ENCODE measurements at places on chromosomes 11 and 22.

DNA sequence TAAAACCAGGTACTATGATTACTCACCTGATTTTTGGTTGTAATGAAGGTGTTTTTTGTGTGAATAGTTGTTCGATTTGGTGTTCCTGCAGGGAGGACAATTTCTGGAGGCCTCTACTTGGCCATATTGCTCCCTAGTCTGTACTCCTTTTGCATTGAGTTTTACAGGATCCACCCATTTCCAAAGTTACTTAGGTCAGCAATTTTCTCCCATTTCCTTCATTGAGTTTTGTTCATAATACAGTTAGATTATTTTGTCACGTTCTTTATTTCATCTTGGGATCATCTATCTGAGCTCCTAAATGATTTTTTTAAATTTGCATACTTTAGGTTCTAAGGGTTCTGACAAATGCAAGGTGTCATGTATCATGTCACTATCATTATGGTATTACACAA is 20.1 kb upstream of the AQP11 start:
- no peak for ATAC-seq

- ATAC-seq = no peak
Observed at GRCh38 chr11:67448220-67448609, 4.3 kb downstream of the GPR152 start.

GRCh38 chr11:86900162-86900561 is 55.0 kb downstream of the FZD4 start:
- no peak for ATAC-seq

DNA sequence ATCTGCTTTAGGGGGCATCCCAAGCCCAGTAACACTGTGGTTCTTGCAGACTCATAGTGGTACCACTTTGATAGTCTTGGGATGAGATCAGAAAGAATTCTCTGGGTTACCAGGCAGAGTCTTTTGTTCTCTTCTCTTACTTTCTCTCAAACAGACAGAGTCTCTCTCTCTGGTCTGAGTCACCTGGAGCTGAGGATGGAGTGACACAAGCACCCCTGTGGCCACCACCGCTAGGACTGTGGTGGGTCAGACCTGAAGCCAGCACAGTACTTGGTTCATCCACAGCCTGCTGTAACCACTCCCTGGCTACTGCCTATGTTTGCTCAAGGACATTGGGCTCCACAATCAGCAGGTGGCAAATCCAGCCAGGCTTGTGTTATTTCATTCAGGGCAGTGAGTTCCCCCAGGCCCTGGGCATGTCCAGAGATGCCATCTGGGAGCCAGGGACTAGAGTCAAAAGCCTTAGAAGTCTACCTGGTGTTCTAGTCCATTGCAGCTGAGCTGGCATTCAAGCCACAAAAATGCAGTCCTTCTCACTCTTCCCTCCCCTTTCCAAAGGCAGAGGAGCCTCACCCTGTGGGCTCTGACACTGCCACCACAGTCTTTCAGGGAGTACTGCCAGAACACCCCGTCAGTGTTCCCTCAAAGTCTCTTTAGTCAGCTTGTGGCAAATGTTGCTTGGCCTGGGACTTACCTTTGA is 29.9 kb downstream of the ENDOD1 start:
- no peak for ATAC-seq

DNA sequence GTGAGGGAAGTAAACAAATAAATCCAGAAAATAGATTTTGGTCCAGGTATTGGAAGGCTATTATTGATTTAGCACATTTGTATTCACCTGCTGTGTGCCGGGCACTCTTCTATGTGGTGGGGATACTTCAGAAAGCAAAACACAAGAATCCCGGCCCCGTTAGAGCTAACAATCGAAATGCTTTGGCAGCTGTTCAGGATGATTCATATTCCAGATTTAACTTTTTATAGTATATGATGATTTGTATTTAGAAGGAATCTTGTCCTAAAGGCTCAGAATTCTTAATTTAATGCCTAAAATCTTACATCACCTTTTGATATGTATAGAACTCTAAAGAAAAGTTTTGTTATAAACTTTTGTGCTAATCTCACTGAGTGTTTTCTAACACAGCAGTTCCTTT is 28.0 kb downstream of the ZC3H12C start:
- ATAC-seq = peak; percentile 87

DNA sequence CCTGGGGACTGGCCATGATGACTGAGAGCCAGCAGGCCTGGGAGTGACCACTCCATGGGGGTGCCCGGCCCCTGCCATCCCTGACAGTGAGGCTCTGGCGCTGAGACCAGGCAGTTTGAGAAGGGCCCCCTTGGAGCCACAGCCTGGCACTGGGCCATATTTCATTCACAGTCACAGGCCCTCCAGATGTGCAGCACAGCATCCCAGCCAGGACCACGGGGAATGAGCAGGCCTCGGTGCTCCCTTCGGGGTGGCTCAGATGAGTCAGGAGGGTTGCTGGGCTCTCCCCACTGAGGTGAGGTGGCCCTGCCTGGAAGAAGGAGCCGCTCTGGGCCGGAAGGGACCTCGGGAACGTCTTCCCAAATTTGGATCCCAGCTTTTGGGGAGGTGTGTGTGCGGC is 53.0 kb downstream of the GRAMD4 start:
- ATAC-seq = no peak

DNA sequence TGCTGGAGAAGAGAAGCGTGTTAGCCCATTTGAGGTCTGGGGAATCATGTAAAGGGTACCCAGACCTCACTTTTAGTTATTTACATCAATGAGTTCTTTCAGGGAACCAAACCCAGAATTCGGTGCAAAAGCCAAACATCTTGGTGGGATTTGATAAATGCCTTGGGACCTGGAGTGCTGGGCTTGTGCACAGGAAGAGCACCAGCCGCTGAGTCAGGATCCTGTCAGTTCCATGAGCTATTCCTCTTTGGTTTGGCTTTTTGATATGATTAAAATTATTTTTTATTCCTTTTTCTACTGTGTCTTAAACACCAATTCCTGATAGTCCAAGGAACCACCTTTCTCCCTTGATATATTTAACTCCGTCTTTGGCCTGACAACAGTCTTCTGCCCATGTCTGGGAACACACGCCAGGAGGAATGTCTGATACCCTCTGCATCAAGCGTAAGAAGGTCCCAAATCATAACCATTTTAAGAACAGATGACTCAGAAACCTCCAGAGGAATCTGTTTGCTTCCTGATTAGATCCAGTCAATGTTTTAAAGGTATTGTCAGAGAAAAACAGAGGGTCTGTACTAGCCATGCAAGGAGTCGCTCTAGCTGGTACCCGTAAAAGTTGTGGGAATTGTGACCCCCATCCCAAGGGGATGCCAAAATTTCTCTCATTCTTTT is 65.2 kb downstream of the ALX4 start:
- ATAC-seq = peak; percentile 81

DNA sequence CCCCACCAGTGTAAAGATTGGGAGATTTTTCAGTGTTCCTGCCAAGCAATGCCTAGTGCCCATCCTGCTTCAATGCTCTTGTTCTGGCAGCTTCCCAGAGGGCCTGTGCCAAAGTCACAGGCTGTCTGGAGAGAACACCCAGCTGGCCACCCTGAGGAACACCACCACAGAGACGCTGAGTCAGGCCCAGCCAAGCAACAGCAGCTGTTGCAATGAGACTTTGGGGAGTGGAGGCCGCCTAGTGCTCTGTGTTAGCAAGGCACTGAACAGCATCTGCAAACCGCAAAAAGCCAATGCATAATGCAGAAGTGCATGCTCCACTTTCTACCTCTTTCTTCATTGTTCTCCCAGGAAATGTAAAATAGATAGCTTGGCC is 168.1 kb downstream of the NXPE2 start:
- ATAC-seq = no peak

- peak; percentile 75 for ATAC-seq
Observed at GRCh38 chr11:13761716-13762115, 93.2 kb downstream of the FAR1 start.

- peak; percentile 58 for ATAC-seq
Observed at GRCh38 chr22:27489178-27489675, 312.3 kb downstream of the MN1 start.

DNA sequence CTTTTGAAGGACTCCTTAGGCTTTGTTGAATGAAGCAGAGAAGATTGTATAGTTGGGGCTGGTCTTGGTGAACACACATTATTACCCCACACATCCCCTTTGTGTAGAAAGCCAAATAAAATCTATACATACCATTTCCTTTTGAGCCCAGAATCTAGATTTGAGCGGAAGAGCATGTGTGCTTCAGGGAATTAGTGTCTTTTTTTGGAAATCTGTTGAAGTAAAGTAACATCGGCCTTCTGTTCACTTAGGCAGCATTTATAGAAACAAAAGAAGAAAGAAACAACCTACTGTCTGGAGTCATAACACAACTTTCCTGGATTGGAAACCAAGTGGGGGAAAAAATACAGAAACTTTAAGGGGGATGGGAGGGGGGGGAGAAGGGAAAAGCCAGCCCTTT is 37.9 kb upstream of the TTC12 start:
- ATAC-seq = no peak

DNA sequence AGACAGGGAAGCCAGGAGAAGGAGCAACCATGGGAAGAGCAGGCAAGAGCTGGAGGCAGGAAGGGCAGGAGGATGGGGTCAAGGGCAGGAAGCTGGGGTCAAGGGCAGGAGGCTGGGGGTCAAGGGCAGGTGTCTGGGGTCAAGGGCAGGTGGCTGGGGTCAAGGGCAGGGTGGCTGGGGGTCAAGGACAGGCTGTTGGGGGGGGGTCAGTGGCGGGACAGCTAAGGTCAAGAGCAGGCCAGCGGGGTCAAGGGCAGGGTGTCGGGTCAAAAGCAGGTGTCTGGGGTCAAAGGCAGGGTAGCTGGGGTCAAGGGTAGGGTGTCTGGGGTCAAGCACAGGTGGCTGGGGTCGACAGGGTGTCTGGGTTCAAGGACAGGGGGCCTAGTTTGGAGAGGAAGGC is 24.2 kb downstream of the CPT1A start:
- ATAC-seq = no peak

DNA sequence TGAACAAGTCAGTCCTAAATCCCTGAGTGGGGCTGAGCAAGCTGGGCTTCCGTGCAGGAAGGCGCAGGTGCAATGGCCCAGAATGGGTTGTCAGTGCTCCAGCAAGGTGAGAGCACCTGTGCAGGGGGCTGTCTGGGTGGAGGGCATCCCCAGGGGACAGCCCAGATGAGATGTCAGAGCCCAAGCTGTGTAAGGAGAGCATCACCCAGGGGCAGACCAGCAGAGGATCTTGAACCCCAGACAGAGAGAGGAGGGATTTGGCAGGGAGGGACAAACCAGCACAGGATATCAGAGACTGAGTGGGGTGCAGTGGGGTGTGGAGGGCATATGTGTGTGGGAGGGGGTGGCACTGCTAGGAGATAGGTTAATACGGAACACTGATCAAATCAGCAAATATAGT is 114.9 kb upstream of the TMEM45B start:
- ATAC-seq = no peak

DNA sequence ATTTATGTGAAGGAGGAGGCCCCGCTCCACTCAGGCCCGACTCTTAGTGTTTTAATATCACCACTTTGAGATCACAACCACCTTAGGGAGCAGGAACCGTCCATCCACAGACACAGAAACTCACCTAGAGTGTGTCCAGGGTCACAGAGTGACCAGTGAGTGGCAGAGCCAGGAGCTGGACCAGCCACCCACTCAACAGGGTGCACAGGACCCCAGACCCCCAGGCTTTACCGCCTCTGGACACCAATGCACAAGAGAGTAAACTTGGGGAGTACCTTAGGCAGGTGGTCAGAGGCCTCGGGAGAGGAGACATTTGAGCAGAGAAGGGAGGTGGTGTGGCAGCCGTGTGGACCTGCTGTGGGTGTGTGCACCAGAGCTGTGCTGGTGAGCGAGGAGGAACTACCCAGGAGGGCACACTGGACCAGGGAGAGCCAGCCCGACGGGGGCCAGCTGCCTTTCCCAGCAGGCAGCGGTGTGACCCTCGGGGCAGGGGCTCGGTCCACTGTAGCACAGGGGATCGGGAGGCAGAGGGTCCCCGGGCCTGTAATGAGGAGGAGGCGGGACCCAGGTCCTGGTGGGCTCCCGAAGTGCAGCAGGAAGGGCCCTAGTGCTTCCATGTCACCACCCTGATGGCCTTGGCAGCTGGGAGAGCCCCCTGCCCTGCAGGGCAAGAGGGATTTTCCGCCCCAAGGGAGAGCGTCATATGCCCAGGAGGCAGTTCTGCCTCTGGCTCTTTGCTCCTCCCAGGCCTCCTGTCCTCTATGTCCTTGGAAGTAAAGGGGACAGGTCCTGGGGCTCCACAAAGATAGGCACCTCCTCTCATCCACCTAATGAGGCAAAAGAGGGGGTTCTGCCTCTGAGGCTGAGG is 7.5 kb upstream of the NLRP6 start:
- no peak for ATAC-seq

DNA sequence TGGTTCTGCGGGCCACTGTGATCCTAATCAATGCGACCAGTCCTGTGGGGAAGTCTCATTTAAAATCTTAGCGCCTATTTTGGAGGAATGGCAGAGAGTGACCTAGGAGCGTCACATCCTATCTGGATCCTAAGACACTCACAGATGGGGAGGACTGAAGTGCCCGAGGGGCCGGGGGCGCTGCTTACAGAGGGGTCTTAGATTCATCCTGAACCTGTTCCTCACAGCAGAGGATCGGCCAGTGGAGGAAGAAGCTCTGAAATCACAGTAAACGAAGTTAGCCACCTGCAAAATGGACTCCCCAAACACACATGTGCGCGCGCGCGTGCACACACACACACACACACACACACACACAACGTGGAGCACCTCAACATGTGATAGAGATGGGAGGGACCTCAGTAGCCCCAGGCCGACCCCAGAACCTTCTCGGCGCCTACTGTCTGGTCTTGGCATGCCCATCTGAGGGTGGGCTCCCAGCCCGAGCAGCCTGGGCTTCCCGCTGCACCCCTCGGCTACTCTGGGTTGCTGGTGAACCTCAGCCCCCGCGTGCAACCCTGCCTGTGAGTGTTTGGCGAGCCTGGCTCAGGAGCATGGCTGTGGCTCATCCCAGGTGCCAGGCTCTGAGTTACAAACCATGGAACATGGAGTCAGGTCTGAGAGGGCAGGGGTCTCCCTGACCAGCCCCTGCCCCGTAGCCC is 613.3 kb downstream of the TBC1D22A start:
- no peak for ATAC-seq

All from SK-N-SH treated with all-trans-retinoic acid at 6 μM for 48 hours (cell line).